ENCODE measurements at places on chromosomes 2 and 18. TPM values are rescaled to one million over a fixed set of nuclear protein-coding genes. Genes with fewer than 3 reads are reported as not detected.

The CTAGE1 gene
- not detected for total RNA-seq

The PROKR1 gene
- not detected for total RNA-seq

The MYO3B gene
- not detected for total RNA-seq

The RFX8 gene
- 1.6 TPM for total RNA-seq

The PRSS56 gene
- total RNA-seq: not detected

The DSG1 gene
- total RNA-seq: not detected

The NT5DC4 gene
- not detected for total RNA-seq

DNA sequence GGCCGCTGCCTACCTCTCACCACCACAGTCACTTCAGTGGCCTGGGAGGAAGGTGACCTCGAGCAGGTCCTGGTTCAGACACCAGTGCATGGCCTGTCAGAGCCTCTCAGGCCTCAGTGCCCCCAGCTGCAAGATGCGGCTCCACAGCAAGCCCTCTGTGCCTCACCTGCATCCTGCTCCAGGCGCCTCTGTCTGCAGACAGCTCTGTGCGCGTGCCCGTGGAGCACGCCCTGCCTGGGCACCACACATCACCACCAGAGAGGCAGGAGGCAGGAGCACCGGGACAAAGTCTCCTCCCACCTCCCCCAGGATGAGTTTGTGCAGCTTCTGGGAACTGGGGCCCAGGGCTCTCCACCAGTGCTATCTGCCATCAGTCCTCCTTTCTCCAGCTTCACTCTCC is 98.7 kb downstream of the TFCP2L1 start:
- no peak for DNase-seq

- DNase-seq: no peak
Measured at GRCh38 chr2:103942199-103942598, 911.7 kb upstream of the POU3F3 start.

- DNase-seq: no peak
Measured at GRCh38 chr18:42882122-42882521, 233.4 kb downstream of the RIT2 start.

DNA sequence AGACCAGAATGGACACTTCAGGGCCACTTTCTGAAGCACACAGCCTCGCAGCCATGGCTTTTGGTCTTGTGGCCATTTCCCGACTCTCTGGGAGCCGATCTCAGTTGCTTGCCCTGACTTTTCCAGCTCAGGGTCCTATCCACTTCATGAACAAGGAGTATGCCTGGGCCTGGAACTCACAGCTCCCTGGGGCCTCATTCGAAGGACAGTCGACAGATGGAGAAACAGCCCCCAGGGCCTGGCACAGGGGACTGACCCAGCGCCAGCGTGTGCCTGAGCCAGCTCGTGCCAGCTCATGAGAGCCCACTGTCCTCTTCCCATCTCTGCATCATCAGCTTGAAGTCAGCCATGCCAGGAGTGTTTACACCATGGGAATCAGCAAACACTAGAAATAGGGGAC is 134.6 kb upstream of the GPC1 start:
- no peak for DNase-seq

GRCh38 chr2:2734308-2734707 is 403.2 kb upstream of the MYT1L start:
- DNase-seq: no peak

GRCh38 chr2:236977063-236977851 is 108.4 kb upstream of the COPS8 start:
- DNase-seq: no peak

- no peak for DNase-seq
Measured at GRCh38 chr2:237327175-237327950, 86.6 kb downstream of the COL6A3 start.

GRCh38 chr2:216670266-216671080 is 24.9 kb downstream of the IGFBP5 start:
- DNase-seq: no peak

- peak; percentile 69 for DNase-seq
Measured at GRCh38 chr2:10405448-10405847, 42.7 kb downstream of the ODC1 start.

GRCh38 chr2:63981702-63982103 is 37.5 kb downstream of the VPS54 start:
- no peak for DNase-seq

- DNase-seq: no peak
Measured at GRCh38 chr18:24009651-24010333, 4.8 kb upstream of the TTC39C start.

DNA sequence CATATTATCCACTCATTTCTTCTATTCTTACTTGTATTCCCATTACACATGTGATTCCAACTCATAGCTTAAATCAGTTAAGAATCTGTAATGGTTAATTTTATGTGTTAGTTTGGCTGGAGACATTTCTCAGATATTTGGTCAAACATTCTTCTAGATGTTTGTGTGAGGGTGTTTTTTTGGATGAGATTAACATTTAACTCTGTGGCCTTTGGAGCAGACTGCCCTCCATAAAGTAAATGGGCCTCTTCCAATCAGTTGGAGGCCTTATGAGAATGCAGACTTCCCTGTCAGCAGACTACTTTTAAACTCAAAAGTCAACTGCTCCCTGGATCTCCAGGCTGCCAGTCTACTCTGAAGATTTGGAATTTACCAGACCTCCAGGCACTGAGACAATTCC is 976.8 kb upstream of the ACVR2A start:
- no peak for DNase-seq

DNA sequence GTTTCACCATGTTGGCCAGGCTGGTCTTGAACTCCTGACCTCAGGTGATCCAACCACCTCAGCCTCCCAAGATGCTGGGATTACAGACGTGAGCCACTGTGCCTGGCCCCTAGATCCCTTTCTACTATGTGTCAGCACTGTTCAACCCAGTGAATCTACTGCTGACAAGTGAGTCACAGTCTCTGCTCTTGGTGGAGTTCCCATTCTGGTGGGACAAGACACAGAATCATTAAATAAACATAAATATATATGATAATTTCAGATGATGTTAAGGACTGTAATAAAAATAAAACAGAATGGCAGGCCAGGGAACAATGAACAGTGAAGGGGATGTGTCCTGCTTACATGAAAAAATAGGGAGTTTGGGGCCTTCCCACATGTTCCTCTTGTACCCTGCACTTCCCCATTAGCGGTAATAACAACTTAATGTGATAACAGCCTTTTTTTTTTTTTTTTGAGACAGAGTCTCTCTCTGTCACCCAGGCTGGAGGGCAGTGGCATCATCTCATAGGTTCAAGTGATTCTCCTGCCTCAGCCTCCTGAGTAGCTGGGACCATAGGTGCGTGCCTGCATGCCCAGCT is 112.2 kb downstream of the CPO start:
- DNase-seq: no peak

GRCh38 chr18:993560-993959 is 88.9 kb downstream of the ADCYAP1 start:
- DNase-seq: no peak

DNA sequence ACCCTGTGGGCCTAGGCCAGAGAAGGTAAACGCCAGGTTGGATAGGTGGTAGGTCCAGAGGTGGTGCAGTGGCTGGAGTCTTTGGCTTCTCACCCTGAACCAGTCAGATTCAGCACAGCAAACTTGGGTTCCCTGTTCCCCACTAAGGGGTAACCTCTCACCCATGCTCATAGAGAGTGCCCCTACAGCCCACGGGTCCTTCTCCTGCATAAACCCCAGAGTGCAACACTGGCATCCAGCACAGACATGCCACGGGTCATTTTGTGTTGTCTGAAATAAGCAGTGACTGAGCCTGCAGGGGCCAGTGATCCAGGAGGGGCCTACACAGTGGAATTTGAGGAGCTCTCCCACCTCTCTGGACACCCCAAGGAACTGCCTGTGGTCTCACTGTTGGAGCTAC is 40.5 kb upstream of the ATP6V1B1 start:
- no peak for DNase-seq
